ENCODE measurements at places on chromosomes 16 and 17. TPM values are rescaled to one million over a fixed set of nuclear protein-coding genes. Genes with fewer than 3 reads are reported as not detected.

- H3K4me1 ChIP-seq: no peaks in the 10 kb centered on the region
- H3K27ac ChIP-seq: no peak overlapping the region
- H3K4me3 ChIP-seq: no peak overlapping the region
- no peak for DNase-seq
These were observed 24.6 kb downstream of the COPRS start for GRCh38 chr17:31834448-31834847.

GRCh38 chr16:88651276-88651988 lies 579 bp upstream of the CYBA start:
- peak overlapping the region; percentile 90 for H3K4me3 ChIP-seq
- peaks cover 7% of the 10 kb centered on the region for H3K4me1 ChIP-seq
- DNase-seq: peak; percentile 60
- H3K27me3 ChIP-seq: no peaks in the 10 kb centered on the region
- peaks cover 4% of the 10 kb centered on the region for H3K36me3 ChIP-seq

The LDHD gene
- not detected for total RNA-seq

GRCh38 chr16:71610936-71611871 lies 14.8 kb upstream of the MARVELD3 start:
- H3K4me1 ChIP-seq: peaks cover 5% of the 10 kb centered on the region
- no peak overlapping the region for H3K27ac ChIP-seq
- H3K4me3 ChIP-seq: no peak overlapping the region

- no peak overlapping the region for H3K4me3 ChIP-seq
- peaks cover 59% of the 10 kb centered on the region for H3K36me3 ChIP-seq
- H3K4me1 ChIP-seq: peaks cover 7% of the 10 kb centered on the region
- no peak overlapping the region for H3K27ac ChIP-seq
- H3K27me3 ChIP-seq: no peaks in the 10 kb centered on the region
- no peak for DNase-seq
These were observed 12.9 kb downstream of the CHTF8 start for GRCh38 chr16:69119536-69119935.

DNA sequence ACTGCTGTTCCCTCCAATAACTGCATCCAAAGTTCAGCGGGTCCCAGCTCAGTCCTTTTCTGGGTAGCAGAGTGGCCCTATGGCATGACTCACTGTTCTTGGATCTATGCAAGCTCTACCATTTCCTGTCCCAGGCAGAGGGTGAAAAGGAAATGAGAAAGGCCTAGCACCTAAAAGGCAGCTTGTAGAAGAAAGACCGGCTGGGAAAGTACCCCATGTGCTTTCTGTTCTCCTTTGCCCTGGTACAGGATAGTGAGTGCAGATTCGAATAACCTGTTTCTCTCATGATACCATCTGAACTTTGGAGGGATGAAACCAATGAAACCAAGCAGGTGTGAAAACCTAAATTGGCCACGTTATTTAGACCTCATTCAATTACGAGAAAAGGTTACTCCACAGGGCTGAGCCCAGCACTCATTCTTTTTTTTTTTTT lies 12.7 kb upstream of the HASPIN start:
- H3K4me3 ChIP-seq: no peak overlapping the region
- H3K4me1 ChIP-seq: peaks cover 39% of the 10 kb centered on the region
- H3K27ac ChIP-seq: peak overlapping the region; percentile 48
- H3K27me3 ChIP-seq: no peaks in the 10 kb centered on the region
- H3K36me3 ChIP-seq: peaks cover 14% of the 10 kb centered on the region

The MYH8 gene
- total RNA-seq: not detected

- H3K4me1 ChIP-seq: peaks cover 68% of the 10 kb centered on the region
- no peak for DNase-seq
- no peaks in the 10 kb centered on the region for H3K27me3 ChIP-seq
- peak overlapping the region; percentile 79 for H3K4me3 ChIP-seq
- peaks cover 7% of the 10 kb centered on the region for H3K36me3 ChIP-seq
These were observed 2.0 kb downstream of the RHBDF2 start for GRCh38 chr17:76499267-76499667.

DNA sequence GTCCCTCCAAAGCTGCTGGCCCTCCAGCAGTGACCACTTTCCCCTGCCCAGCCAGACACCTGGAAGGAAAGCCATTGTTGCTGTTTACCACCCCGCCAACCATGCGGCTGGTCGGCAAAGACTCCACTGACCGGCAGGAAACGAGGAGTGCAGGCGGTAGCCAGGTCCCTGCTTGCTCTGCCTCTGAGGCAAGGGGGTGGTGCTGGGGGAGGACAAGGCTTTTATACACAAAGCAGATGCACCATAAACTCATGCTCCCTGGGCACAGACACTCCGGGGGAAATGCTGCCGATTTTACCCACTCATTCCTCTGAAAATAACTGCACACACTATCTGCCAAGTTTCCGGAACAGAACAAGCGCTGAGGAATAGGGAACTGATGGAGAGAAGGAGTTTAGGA lies 62.8 kb upstream of the GRIN2A start:
- no peak overlapping the region for H3K27ac ChIP-seq
- no peaks in the 10 kb centered on the region for H3K4me1 ChIP-seq
- no peaks in the 10 kb centered on the region for H3K27me3 ChIP-seq
- H3K4me3 ChIP-seq: no peak overlapping the region

DNA sequence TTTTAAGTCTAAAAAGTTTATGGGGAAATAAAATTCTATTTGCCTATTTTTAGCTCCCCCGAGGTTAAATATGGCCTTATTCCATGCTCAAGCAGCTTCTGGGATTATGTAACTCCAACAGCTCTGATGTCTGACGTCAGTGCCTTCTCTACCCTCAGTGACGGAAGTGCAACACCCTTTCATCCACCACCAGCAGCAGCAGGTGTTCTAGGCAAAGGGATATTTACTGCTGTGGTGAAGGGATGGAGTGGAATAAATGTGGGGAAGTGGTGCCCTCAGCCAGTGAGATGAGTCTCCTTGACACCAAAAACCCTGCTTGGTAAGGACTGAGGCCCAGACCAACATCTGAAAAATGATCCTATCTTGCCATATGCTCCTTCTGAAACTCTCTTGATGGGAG lies 247.4 kb downstream of the SHISA9 start:
- no peaks in the 10 kb centered on the region for H3K4me1 ChIP-seq
- H3K4me3 ChIP-seq: no peak overlapping the region
- no peak for DNase-seq
- no peaks in the 10 kb centered on the region for H3K36me3 ChIP-seq

DNA sequence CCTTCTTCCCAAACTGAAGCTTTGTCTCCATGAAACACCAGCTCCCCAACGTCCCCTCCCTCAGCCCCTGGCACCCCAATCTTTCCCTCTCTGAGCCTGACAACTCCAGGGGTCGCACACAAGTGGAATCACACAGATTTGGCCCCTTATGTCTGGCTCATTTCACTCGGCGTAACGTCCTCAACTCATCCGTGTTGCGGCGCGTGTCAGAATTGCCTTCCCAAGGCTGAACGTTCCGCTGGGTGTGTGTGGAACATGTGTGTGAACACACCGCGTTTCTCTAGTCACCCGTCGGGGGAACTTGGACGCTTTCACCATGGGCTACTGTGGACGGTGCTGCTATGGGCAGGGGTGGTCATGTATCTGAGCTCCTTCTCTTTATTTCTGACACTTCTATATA lies 45.0 kb downstream of the TBC1D16 start:
- H3K36me3 ChIP-seq: no peaks in the 10 kb centered on the region
- H3K4me3 ChIP-seq: no peak overlapping the region
- DNase-seq: no peak
- H3K27ac ChIP-seq: no peak overlapping the region
- no peaks in the 10 kb centered on the region for H3K27me3 ChIP-seq

DNA sequence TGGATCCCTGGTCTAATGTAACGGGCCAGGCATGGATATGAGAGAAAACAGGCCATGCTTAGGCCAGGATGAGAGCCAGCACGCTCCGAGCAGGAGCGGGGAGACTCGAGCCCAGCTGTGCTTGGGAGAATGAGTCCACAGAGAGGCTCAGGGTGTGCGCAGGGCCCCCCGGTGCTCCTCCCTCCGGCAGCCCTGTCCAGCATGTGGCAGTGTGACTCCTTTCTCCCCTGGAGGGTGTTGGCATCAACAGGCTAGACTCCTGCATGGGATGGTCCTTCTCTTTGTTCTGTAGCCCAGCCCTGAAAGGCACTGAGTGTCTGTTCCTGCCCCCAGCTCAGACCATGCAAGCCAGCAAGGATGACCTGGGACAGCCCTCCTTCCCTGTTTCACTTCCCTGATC lies 23.4 kb downstream of the PGS1 start:
- no peak overlapping the region for H3K27ac ChIP-seq
- no peaks in the 10 kb centered on the region for H3K4me1 ChIP-seq

- H3K27ac ChIP-seq: no peak overlapping the region
These were observed 60.9 kb upstream of the TNRC6A start for GRCh38 chr16:24668481-24669061.

- H3K27me3 ChIP-seq: no peaks in the 10 kb centered on the region
- DNase-seq: no peak
- H3K4me3 ChIP-seq: no peak overlapping the region
These were observed 102.7 kb downstream of the UTP18 start for GRCh38 chr17:51362811-51363585.

GRCh38 chr16:71353736-71354135 lies 4.8 kb upstream of the CALB2 start:
- no peaks in the 10 kb centered on the region for H3K4me1 ChIP-seq
- peaks cover 29% of the 10 kb centered on the region for H3K27me3 ChIP-seq
- H3K4me3 ChIP-seq: no peak overlapping the region

DNA sequence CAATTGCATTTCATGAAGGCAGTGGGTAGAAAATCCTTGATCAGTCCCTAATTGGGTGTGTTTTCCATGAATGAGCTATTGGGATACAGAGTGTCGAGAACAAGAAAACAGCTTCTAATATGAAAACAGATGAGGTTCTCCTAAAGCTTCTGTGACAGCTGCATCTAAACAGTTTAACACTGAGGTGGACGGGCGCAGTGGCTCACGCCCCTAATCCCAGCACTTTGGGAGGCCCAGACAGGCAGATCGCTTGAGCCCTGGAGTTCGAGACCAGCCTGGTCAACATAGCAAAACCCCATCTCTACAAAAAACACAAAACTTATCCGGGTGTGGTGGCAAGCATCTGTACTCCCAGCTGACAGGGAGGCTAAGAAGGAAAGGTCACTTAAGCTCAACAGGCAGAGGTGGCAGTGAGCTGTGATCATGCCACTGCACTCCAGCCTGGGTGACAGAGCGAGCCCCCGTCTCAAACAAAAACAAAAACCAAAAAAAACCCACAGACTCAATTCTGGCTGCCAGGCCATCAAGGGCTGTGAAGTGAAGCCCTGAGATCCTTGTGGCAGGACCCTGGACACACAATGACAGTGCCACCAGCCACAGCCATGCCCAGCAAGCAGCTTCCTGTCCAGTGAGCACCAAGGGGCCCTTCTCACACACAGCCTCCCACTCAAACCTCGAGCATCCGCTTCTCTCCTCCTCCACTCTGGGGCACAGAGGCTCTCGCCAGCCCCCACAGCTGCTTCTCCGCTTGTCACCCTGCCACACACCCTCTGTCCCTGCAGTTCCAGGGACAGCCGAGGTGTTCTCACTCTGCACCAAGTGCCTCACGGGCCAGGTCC lies 44.0 kb downstream of the ANKRD11 start:
- peaks cover 96% of the 10 kb centered on the region for H3K4me1 ChIP-seq
- DNase-seq: no peak
- H3K36me3 ChIP-seq: no peaks in the 10 kb centered on the region

The C16orf86 gene
- 1.9 TPM for total RNA-seq

GRCh38 chr17:78378225-78379130 lies at the start of gene PGS1:
PGS1 (plus strand) TSS chr17:78378649; CDS start chr17:78378666, 17 bp downstream.
- H3K4me3 ChIP-seq: peak within 1 kb of the TSS; percentile 93
- H3K27me3 ChIP-seq: no peaks in the 10 kb centered on the region
- peak within 1 kb of the TSS; percentile 66 for H3K27ac ChIP-seq

The BEAN1 gene
- total RNA-seq: not detected
